ENCODE measurements at places on chromosomes 2 and 18. TPM values are rescaled to one million over a fixed set of nuclear protein-coding genes. Genes with fewer than 3 reads are reported as not detected.
A peak's percentile ranks its signal among the peaks of the same experiment; 100 is the strongest.

Gene RAB17
- 3.5 TPM for total RNA-seq

Gene SLC5A7
- not detected for total RNA-seq

Gene RAB12
- 32.4 TPM for total RNA-seq

Gene GBX2
- total RNA-seq = not detected

Gene TUBA3E
- total RNA-seq = not detected

Gene C1D
- total RNA-seq = 25.0 TPM

Gene CENPA
- 0.46 TPM for total RNA-seq

DNA sequence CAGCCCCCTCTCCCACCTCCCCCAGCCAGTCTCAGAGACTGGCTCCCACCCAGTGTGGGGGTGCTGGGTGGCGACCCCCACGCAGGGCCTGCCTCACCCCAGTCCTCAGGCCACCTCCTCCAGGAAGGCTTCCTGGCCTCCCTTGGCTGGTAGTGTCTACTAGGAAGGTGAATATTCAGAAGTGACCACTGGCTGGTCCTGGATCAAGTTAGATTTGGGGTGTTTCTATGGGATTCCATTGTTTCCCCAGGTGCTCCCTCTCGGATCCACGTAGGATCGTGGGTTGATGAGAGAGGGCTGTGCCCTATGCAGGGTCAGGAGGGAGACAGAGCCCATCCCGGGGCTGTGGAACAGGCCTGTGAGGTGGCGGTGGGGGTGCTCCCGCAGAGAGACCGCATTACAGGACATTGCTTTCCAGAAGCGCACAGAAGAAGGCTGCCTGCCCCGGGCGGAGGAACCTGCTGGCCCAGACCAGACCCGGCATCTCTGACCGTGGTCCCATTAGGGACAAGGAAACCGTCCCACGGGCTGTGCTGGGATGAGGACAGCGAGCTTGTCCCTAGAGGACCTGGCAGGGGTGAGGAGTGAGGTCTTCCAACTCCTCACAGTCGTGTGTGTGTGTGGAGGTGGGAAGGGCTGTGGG, 3.3 kb downstream of the PDCD1 start:
- no peak for DNase-seq

DNA sequence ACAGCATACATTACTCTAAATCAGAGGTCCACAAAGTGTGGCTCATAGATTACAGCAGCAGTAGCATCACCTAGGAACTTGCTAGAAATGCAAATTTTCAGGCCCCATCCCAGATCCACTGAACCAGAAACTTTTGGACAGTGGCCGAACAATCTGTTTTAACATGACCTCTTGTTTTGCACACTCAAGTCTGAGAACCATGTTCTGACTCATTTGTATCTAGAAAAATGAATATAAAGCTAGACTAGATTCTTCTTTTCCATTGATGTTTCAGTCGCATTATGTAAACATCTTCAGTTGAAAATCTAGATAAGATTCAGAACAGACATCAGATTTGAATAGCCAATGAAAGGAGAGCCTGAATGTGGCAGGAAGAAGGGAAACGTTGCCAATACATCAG, 608.8 kb downstream of the LRP1B start:
- DNase-seq = no peak

DNA sequence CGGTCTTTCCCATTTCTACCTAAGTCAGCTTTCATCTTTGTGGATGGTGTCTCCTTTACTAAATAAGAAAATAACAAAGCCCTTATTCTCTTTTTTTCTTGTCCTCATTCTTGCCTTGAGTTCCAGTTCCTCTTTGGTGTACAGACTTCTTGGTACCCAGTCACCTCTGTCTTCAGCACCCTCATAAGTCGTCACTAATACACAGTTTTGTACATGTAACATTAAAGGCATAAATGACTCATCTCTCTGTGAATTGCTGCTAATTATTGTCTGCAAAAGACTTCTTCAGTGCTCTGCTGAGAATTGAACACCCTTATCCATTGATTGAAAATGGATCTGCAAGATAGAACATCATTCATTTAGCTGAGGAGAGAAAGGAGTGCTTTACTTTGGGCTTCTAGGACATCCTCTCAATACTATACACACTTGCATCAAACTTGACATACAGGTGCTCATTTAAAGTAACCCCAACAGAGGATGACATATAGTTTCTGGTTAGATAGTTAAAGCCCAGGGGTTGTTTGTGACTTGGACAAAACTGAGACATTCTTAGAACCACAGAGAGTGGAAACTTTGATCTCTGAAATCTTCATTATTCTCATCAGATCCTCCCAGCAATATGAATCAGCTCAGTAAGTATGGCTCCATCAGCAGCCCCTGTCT, 97.0 kb downstream of the XRCC5 start:
- DNase-seq = no peak

- DNase-seq = peak; percentile 21
These were observed 108.8 kb upstream of the HAAO start for GRCh38 chr2:42901076-42901640.

DNA sequence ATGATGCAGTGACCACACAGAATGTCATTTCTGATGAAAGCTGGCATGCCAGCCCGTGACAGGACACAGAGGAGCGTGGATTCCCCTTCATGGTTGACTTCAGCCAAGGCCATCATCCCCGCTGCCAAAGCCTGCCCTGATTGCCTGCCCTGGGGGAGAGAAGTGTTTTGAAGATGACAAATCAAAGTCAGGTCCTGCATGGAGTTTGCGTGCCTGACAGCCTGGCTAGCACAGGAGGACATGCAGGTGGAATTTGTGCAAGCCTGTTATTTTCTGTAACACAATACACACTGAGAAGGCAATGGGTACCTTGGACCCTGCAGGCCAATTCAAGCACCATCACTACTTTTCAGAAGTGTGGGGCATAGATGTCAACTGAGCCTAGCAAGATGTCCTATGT, 5.4 kb upstream of the IL1R2 start:
- no peak for DNase-seq

DNA sequence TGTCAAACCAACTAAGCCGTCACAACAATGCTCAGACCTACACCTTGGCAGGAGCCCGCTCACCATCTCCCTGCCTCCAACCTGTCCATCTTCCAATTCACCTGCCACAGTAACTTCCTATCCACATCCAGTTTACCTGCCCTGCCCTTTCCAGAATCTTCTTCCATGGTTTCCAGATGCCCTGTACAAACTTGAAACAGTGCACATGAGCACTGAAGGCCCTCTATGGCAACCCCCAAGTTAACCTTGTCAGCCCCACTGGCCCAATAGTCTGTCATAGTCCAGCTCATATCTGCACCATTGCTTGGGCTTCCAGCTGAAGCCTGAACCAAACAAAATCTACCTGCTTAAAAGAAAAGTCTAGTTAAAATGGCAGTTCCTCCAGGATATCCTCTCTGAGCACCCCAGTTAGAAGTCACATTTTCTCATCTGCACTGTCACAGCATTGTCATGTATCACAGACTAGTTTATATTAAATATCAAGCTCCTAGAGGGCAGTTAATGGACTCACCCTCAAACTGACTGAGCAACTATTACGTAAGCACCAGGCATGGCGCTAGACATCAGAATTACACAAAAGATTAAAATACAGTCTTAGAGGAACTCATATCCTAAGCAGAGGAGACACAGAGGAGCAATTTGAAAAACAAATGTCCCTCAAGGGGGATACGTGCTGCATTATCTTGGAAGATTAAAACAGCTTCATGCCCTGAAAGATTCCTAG, 11.6 kb downstream of the NFE2L2 start:
- DNase-seq = no peak

DNA sequence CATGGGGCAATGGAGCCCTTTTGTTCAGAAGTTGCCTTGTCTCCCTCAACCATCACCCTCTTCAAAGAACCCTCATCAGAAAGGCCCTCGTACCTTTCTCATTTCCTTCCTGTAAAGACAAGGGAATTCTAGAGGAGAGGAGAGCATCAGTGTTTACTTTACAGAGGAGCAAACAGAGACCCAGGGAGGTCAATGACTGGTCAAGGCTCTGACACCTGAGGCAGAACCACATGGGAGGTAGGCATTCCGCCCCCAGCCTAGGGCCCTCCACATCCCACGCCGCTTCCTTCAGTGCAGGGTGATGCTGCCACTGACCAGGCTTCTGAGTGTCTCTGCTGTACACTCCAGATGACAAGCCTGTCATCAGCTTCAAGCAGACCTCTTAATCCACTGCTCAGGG, 104.7 kb downstream of the NRP2 start:
- DNase-seq = no peak

DNA sequence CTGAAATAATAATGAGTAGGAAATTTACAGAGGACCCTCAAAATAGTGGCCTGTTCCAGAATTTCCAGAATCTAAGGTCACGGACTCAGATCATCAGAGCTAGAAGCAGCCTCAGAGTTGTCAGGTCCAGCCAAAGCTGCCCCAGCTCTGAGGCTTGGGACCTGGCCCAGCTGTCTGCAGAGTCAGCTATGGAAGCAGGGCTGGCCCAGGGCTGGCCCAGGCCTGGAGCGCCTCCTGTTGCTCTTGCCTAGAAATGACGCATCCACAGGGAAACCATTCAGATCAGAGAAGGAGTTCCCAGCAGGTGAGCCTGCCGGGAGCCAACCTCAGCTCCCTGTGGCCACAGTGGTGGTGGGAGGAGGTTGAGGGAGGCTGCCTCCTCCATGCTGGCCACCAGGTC, 106.7 kb upstream of the ARL4C start:
- no peak for DNase-seq

GRCh38 chr2:145055651-145056050, 535.7 kb upstream of the ZEB2 start:
- DNase-seq = no peak
